ENCODE measurements at places on chromosomes 3 and 15.

- no peak for DNase-seq
These were observed 6.1 kb downstream of the MSL2 start for GRCh38 chr3:136189859-136190617.

GRCh38 chr3:147015334-147015733 lies 391.0 kb downstream of the ZIC4 start:
- DNase-seq = no peak

DNA sequence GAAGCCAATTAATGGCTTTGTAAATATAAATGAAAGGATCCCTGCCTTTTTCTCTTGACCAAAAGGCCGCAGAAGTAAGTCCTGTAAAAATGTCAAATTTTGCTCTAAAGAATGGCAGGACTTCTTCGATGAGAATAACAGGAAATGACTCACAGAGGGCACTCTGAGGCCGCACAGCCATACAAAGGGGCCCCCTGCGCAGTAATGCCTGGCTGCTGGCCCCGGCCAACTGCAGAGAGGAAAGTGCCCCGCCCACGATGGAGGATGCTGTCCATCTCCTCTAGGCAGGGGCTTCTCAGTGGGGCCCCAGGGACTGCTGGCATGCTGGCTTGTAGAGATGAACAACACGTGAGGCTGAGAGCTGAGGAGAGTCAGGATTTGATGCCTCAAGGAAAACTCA lies 18.1 kb upstream of the SCN10A start:
- DNase-seq = no peak

DNA sequence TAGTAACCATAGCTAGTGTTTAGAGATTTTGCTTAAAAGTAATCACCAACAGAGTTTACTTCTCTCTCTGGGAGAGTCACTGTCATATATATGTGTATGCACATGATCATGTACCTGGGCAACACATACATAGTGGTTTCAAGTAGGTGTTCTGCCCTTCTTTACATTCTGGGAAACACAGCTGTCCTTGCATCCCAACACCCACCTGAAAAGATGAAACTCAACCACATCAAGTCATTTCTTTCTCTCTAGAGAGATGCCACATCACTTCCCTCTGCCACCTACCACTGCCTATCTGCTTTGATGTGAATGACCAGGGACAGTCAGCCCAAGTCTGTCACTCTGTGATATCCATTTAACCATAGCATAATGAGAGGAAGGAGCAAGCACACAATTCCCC lies 155.8 kb upstream of the GADL1 start:
- DNase-seq = no peak

- DNase-seq = no peak
These were observed 187.5 kb downstream of the NAALADL2 start for GRCh38 chr3:175046601-175047000.

GRCh38 chr3:2001306-2002108 lies 97.2 kb upstream of the CNTN4 start:
- DNase-seq = no peak

GRCh38 chr15:37820380-37821128 lies 113.9 kb upstream of the TMCO5A start:
- DNase-seq = no peak

GRCh38 chr3:70770650-70771049 lies 458.2 kb upstream of the MDFIC2 start:
- no peak for DNase-seq

DNA sequence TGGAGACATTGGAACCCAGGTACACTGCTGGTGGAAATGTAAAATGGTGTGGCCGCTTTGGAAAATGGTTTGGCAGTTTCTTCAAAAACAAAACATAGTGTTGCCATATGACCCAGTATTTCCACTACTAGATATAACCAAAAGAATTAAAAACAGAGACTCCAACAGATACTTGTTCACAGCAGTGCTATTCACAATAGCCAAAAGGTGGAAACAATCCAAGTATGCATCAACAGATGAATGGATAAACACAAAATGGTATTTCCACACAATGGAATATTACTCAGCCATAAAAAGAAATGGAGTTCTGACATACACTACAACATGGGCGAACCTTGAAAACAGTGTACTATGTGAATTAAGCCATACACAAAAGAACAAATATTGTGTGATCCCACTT lies 59.4 kb upstream of the TIMP4 start:
- DNase-seq = no peak

GRCh38 chr3:75985432-75985831 lies 200.1 kb upstream of the ZNF717 start:
- DNase-seq = no peak

Data from stimulated activated CD8-positive, alpha-beta memory T cell treated with anti-CD3 and anti-CD28 coated beads, Interleukin-15, amount 100 ng/mL, for 1 hour (primary cell).